ENCODE measurements at places on chromosomes 2 and 18.

- no peak overlapping the region for H3K4me3 ChIP-seq
- no peak overlapping the region for H3K27ac ChIP-seq
- H3K27me3 ChIP-seq, result no peaks in the 10 kb centered on the region
- no peaks in the 10 kb centered on the region for H3K36me3 ChIP-seq
- DNase-seq, result no peak
- no peaks in the 10 kb centered on the region for H3K4me1 ChIP-seq
Observed at GRCh38 chr2:102369866-102370265, 14.3 kb downstream of the IL18R1 start.

- no peaks in the 10 kb centered on the region for H3K36me3 ChIP-seq
- DNase-seq, result no peak
- H3K4me3 ChIP-seq, result no peak overlapping the region
- H3K27me3 ChIP-seq, result no peaks in the 10 kb centered on the region
- no peak overlapping the region for H3K27ac ChIP-seq
Observed at GRCh38 chr2:74762789-74763188, 71.1 kb upstream of the HK2 start.

DNA sequence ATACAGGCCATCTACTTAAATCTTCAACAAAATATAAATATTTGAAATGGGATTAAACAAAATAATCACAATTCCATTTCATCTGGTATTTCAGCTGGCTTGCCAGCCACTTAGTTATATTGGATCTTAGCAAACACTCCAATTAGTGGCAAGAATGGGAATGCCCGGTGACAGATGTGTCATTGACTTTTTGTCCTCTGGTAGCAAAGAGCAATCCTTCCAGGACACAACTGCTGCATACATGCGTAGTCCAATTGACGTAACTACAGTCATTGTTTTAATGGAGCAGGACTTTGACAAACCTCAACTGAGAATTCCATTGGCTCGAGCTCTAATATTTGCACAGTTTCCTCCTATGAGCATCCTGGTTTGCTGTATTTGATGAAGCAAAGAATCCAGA is 69.9 kb downstream of the RNF152 start:
- no peak overlapping the region for H3K4me3 ChIP-seq
- no peaks in the 10 kb centered on the region for H3K4me1 ChIP-seq
- no peaks in the 10 kb centered on the region for H3K27me3 ChIP-seq
- no peaks in the 10 kb centered on the region for H3K36me3 ChIP-seq
- DNase-seq, result no peak

- H3K4me1 ChIP-seq, result peaks cover 32% of the 10 kb centered on the region
- H3K27me3 ChIP-seq, result no peaks in the 10 kb centered on the region
- DNase-seq, result no peak
- no peaks in the 10 kb centered on the region for H3K36me3 ChIP-seq
Observed at GRCh38 chr2:150142561-150142960, 344.9 kb downstream of the RND3 start.

DNA sequence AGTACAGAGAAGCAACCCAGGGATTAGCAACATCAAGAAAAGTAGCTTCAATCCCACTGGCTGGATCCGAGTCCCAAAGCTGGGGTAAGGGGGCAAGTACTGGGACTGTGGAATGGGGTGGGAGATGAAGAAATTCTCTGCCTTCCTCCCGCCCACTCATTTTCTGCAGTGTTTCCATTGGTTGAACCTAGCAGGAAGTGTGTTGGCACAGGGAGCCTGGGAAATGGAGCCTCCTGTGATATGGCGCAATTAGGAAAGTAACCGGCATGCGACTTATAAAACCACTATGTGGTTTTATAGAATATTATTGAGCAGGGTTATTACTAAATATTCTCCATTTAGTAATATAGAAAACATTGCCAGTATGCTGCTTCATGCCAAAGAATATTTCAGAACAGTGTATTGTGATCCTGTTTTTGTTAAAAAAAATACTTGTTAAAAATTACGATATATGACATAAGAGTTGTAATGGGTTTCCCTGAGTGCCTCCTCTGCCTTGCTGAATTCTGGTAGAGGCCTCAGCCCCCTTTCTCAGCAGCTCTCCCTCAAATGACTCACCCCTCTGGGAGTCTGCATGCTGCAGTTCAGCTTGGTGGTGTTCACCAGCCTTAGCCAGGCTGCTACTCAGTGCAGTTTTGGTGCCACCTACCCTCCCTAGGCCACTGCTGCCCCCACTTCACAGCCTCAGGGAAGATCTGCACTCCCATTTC is 60.5 kb downstream of the HK2 start:
- H3K36me3 ChIP-seq, result peaks cover 45% of the 10 kb centered on the region
- H3K27me3 ChIP-seq, result no peaks in the 10 kb centered on the region
- H3K4me1 ChIP-seq, result peaks cover 25% of the 10 kb centered on the region
- no peak overlapping the region for H3K4me3 ChIP-seq
- no peak for DNase-seq
- H3K27ac ChIP-seq, result peak overlapping the region; percentile 91

DNA sequence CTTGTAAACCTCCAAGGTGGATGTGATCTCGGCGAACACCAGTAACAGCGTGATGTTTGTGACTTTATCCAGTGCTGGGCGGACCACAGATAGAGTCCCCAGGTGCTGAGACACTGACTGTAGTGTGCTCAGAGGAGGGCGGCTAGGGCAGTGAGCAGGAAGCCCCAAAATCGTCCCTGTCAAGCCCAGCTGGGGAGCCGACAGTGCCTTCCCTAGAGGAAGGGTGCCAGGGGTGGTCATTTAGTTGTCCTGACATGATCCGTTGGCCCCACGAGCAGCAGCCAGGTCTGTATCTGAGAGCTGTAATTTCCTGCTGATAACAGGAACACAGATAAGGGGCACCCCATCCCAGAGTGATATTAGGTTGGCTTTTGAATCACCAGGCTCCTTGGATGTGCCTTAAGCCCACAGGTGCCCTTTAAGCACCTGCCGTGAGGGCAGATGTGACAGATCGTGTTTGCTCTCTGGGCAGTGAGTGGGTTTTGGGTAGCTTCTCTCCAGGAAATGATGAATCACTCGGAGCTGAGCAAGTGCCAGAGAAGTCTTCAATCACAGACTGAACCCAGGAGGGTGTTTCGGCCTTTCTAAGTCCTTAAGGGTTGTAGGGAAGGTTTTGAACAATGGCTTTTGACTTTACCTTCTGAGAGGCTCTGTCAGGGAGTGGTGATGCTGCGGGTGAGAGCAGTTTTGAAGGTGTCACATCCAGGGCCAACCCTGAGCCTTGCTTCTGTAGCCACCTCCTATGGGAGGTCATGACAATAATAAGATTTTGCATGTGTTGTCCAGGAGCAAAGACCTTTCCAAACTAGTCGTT is 7.7 kb downstream of the LPIN1 start:
- H3K36me3 ChIP-seq, result peaks cover 24% of the 10 kb centered on the region
- H3K4me1 ChIP-seq, result peaks cover 32% of the 10 kb centered on the region
- no peak overlapping the region for H3K4me3 ChIP-seq
- no peak for DNase-seq
- H3K27ac ChIP-seq, result peak overlapping the region; percentile 51

- H3K36me3 ChIP-seq, result no peaks in the 10 kb centered on the region
- no peaks in the 10 kb centered on the region for H3K27me3 ChIP-seq
- no peak overlapping the region for H3K27ac ChIP-seq
- H3K4me1 ChIP-seq, result peaks cover 9% of the 10 kb centered on the region
Observed at GRCh38 chr18:73715210-73715670, 432.4 kb downstream of the FBXO15 start.

DNA sequence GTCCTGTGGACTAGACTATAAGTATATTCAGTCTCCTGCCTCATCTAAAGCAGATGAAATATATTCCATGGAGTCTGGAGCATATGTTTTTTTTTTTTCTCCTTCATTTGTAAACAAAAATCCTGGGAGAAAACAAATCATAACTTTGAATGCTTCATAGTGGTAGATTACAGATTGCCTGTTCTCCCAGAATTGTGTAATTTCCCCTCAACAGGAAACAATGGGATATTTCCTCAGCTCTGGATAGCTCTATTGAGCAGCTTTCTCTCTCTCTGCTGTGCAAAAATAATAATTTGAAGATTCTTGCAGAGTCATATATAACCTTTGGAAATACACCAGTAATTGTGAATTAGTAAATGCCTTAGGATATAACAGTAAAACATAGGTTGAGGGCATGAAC is 1406.6 kb upstream of the ACVR2A start:
- no peaks in the 10 kb centered on the region for H3K27me3 ChIP-seq
- DNase-seq, result no peak
- no peak overlapping the region for H3K27ac ChIP-seq
- H3K36me3 ChIP-seq, result no peaks in the 10 kb centered on the region
- H3K4me1 ChIP-seq, result no peaks in the 10 kb centered on the region
- H3K4me3 ChIP-seq, result no peak overlapping the region

- no peak for DNase-seq
- H3K27me3 ChIP-seq, result no peaks in the 10 kb centered on the region
- H3K27ac ChIP-seq, result no peak overlapping the region
- H3K4me1 ChIP-seq, result no peaks in the 10 kb centered on the region
- H3K4me3 ChIP-seq, result no peak overlapping the region
Observed at GRCh38 chr2:241066171-241066892, 35.8 kb downstream of the MTERF4 start.

GRCh38 chr2:202042444-202042843 is 8.8 kb downstream of the FZD7 start:
- no peaks in the 10 kb centered on the region for H3K36me3 ChIP-seq
- no peaks in the 10 kb centered on the region for H3K27me3 ChIP-seq
- no peak for DNase-seq
- H3K27ac ChIP-seq, result no peak overlapping the region
- H3K4me3 ChIP-seq, result no peak overlapping the region

DNA sequence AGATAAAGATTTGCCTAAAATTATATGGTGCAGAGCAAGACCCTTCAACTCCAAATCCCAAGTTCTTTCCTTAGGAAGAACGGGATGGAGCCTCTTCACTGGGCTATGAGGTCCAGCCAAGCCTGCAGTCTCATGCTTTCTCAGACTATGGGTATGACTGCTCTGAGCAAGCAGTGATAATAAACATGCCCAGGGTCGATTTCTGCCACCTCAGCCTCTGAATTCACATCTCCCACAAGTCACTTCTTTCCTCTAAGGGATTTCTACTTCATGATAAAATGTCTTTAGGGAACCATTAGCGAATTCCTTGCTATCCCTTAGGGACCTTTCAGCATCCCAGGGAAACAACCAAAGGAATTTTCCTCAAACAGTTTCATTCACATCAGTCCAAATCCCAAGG is 94.8 kb downstream of the GFPT1 start:
- H3K36me3 ChIP-seq, result no peaks in the 10 kb centered on the region
- H3K27me3 ChIP-seq, result no peaks in the 10 kb centered on the region
- no peak for DNase-seq
- H3K4me3 ChIP-seq, result no peak overlapping the region

DNA sequence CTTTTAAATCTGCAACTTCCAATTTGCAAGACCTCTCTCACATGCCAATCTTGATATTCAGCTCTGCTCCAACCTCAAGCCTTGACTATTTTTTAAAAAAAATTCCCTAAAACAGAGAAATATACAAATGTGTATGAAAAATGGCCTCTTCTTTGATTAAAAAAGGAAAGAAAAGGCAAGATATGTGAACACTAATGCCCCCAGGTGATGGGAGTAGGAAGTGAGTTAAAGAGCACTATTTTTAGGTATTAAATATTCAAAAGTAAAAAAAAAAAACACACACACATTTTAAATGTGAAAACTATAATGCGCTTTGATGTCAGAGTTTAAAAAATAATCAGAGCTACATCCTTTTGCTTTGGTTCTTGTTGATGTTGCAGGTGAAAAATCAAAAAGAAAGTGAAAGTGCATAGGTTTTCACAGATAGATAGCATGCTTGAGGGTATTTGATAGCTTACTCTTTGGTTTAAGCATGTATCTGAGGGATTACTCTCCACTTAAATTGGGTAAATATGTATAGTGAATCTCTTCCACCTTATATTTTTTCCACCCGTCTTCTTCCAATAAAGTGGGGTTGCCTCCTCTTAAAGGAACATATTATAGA is 406.0 kb upstream of the POU3F3 start:
- H3K36me3 ChIP-seq, result no peaks in the 10 kb centered on the region
- no peak overlapping the region for H3K4me3 ChIP-seq
- DNase-seq, result no peak
- H3K4me1 ChIP-seq, result no peaks in the 10 kb centered on the region

GRCh38 chr2:181058378-181059269 is 78.2 kb downstream of the UBE2E3 start:
- H3K27ac ChIP-seq, result no peak overlapping the region
- no peak for DNase-seq
- no peak overlapping the region for H3K4me3 ChIP-seq
- 0 out of 2 replicates have a peak, but pooled peaks cover 2% of the 10 kb centered on the region for H3K36me3 ChIP-seq

DNA sequence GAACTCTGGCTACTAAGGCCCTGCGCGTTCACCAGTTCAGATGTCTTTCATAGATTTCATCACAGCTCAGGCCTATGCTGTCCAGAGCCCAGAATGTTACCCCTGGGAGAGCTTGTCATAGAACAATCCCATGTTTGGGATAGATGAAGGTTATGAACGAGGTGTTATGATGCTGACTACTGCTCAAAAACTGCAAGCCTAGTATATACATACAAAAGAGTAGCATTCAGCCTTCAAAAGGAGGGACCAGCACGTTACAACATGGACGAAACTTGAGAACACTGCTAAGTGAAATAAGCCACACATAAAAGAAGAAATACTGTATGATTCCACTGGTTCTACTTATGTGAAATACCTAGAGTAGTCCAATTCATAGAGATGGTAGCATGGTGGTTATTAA is 401.9 kb downstream of the NBAS start:
- no peaks in the 10 kb centered on the region for H3K36me3 ChIP-seq
- no peaks in the 10 kb centered on the region for H3K4me1 ChIP-seq
- no peak overlapping the region for H3K4me3 ChIP-seq
- DNase-seq, result no peak
- no peak overlapping the region for H3K27ac ChIP-seq

DNA sequence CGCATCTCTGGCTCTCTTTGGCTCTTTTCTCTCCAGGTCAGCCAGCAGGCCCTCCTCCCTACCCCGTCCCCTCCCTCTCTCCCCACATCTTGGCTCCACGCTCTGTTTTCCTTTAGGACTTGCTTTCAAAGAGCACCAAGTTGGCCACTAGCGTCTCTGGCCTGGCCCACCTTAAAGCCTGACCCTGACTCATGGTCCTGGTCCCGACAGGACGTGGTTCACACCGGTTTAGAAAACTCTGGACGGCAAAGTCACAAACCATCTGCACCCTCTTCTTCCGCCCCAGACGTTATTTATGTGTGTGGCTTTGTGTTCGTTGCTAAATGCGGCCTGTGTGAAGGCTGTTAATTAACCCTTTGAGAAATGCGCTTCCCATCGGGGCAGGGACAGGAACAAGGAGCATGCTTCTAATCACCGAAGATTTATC is 169.0 kb upstream of the HAAO start:
- no peaks in the 10 kb centered on the region for H3K36me3 ChIP-seq
- no peak overlapping the region for H3K27ac ChIP-seq
- no peaks in the 10 kb centered on the region for H3K27me3 ChIP-seq
- H3K4me3 ChIP-seq, result no peak overlapping the region

GRCh38 chr2:214578442-214578841 is 167.6 kb downstream of the VWC2L start:
- no peak overlapping the region for H3K4me3 ChIP-seq
- H3K36me3 ChIP-seq, result no peaks in the 10 kb centered on the region
- H3K27ac ChIP-seq, result no peak overlapping the region

- H3K27ac ChIP-seq, result no peak overlapping the region
- no peak overlapping the region for H3K4me3 ChIP-seq
- no peaks in the 10 kb centered on the region for H3K27me3 ChIP-seq
- H3K36me3 ChIP-seq, result no peaks in the 10 kb centered on the region
- H3K4me1 ChIP-seq, result peaks cover 4% of the 10 kb centered on the region
- DNase-seq, result no peak
Observed at GRCh38 chr2:146135245-146135644, 1615.3 kb upstream of the ZEB2 start.

- no peak overlapping the region for H3K4me3 ChIP-seq
- no peaks in the 10 kb centered on the region for H3K36me3 ChIP-seq
- peak; percentile 79 for DNase-seq
- H3K27ac ChIP-seq, result peak overlapping the region; percentile 61
- H3K4me1 ChIP-seq, result peaks cover 21% of the 10 kb centered on the region
Observed at GRCh38 chr2:173982918-173983317, 17.7 kb upstream of the SP3 start.

Data from RWPE2 (cell line).